Activated CD8-positive, alpha-beta memory T cell treated with anti-CD3 and anti-CD28 coated beads for 1 hour (primary cell): ENCODE measurements at places on chromosomes 7 and 10.

GRCh38 chr7:128310499-128310898 lies 33.2 kb downstream of the RBM28 start:
- no peak for DNase-seq

DNA sequence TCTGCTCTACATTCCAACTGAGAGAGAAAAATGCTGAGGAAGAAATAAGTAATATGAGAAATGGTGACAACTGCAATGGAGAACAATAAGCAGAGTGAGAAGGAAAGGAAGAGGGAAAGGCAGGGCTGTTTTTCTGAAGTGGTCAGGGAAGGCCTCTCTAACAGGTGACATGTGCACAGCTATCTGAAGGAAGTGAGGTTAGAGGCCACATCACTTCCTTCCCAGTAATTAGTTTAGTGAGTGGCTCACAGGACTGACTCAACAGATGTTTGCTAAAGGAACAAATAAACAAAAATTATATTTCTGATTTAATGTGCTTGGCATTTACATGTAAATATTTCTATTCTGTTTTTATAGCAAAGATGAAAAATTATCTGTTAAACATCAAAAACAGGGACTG lies 77.9 kb downstream of the ARHGAP21 start:
- DNase-seq: no peak

DNA sequence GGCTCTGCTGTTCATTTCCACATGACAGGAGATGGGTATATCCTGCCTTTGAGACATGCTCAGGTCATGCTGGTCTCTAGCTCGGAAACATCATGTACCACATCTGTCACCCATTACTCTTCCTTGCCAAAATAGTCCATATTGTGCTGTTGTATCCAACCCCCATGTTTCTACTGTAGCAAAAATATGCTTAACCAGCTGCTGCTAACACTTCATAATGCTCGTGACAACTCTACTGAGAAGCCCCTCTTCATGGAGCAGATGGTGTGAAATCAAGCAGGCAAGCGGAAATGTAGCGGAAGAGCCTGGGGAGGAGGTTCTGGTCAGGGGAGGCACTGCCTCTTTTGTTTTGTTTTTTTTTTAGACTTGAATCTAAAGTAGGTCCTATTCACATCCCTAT lies 82.9 kb downstream of the NPY start:
- DNase-seq: no peak

DNA sequence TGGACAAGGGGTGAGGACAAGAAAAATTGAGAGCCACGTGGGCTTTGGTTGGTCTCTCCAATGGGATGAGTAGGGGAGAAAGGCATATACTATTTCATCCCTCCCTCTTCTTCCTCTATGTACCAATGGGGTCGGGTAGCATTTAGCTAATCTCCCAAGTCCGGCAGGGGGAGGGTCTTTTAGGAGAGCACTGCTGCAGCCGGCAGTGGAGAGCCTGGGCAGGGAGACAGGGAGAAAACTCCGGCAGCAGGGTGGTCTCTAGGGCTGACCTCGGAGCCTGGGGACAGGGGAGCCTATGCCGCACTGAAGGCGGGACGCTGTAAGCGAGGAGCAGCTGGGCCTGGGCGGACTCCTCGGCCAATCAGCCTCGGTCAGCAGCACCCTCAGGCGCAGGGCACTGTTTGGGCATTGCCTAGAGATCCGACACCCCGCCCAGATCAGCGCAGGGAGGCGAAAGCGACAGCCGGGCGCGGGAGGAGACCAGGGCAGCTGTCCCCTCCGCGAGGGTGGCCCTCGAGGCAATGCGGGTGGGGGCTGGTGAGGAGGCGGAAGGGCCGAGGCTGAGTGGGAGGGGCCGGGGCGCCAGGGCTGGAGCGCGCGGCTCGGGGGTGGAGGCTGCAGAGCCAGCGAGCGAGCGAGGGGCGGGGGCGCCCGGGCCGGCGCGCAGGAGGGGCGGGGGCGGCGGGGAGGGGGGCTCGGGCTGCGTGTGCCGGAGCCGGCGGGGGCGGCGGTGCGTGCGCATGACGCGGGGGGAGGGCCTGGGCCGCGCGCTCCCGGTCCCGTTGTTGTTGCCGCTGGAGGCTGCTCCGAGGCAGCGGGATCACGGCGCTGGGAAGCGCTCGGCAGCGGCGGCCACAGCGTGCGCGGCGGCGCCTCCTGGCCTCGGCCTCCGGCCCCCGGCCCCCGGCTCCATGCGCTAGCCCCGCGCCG lies at the start of gene AGAP3:
Gene AGAP3 (plus strand): TSS at position 785 of the 930 bp plus-strand sequence. CDS start 267 bp downstream, outside the sequence.
- DNase-seq: no peak

GRCh38 chr10:64846700-64847099 lies 1325.5 kb downstream of the REEP3 start:
- no peak for DNase-seq

- no peak for DNase-seq
Measured at GRCh38 chr10:70368774-70369482, 13.5 kb downstream of the LRRC20 start.

GRCh38 chr7:12174931-12175330 lies 36.2 kb upstream of the TMEM106B start:
- DNase-seq: no peak

GRCh38 chr10:31606841-31607240 lies 287.8 kb downstream of the ZEB1 start:
- no peak for DNase-seq

DNA sequence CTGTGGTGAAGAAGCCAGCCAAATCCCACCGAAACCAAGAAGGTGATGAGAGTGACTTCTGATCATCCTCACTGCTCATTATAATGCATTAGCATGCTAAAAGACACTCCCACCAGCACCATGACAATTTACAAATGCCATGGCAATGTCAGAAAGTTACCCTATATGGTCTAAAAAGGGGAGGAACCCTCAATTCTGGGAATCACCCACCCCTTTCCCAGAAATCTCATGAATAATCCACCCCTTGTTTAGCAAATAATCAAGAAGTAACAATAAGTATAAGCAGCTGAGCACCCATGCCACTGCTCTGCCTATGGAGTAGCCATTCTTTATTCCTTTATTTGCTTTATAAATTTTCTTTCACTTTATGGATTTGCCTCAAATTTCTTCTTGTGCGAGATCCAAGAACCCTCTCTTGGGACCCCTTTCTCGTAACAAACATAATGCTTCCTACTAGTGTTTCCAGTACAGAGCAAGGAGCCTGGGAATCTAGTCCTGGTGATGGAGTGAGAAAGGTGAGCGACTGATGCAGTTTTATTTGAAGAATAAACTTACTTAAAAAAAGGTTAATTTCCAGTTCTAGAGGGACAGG lies 18.4 kb upstream of the EXOC6 start:
- no peak for DNase-seq

DNA sequence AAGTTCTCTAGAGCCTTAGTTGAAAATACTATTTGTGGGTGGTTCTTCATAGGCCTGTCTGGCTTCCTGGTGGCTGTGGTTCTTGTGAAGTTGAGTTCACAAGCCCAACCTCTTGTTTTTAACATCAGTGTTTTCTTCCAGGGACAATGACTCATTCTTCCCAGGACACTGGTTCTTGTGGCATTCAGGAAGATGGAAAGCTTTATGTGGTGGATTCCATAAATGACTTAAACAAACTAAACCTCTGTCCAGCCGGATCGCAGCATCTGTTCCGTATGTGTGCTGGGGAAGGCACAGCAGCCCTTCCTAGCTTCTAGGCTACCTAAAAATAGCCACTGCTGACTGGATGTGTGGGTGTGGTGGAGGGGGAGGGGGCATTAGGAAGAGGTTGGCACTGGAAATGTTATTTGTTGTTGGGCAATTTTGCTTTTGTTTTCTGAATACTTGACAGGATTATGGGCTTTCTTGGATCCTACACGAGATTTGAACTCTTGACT lies 3.9 kb downstream of the LSMEM1 start:
- no peak for DNase-seq

DNA sequence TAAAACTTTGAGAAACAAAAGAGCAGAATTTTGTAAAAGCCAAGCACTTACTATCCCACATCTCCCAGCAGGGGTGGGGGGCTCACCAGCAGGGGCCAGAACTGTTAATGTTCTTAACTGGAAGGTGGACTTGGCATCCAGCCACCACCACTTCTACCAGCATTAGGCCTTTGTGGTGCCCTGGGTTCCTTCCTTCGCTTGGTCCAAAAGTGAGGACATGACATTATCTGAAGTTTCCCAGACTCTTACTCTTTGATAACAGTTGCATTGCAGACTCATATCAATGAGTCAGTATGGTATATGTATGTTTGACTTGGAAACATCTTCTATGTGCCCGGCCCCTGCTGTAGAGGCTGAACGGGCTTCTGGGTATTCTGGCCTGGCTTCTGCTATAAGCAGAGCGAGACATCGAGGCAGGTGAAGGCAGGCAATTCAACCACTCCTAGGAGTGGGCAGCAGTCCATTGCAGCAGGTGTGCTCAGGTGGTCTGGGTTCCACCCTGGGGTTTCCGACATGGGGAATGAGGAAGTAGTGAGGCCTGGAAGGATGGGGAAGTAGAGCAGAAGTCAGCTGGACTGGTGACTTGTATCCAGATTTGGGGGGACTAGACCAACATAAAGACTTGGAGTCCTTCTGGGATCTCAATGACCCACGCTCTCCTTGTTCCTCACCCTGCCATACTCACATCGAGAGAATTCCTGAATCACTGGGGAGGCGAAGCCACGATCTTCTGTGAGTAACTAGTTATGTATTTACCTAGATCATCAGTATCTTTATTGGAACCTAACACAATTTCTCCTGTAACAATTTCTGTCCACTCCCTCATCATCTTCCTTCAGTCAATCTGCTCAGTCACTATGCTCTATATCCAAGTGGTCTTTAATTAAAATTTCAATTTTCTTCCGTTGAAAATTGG lies 4.1 kb downstream of the ZNF777 start:
- no peak for DNase-seq

- no peak for DNase-seq
Measured at GRCh38 chr7:49878627-49879026, 105.2 kb downstream of the VWC2 start.

- no peak for DNase-seq
Measured at GRCh38 chr7:158098125-158099030, 489.2 kb downstream of the PTPRN2 start.

- DNase-seq: no peak
Measured at GRCh38 chr7:47576031-47576865, 5.7 kb downstream of the TNS3 start.
